AG20443 (cell line): ENCODE measurements at places on chromosomes 12 and 14.
A peak's percentile ranks its signal among the peaks of the same experiment; 100 is the strongest.

- no peak for DNase-seq
These were observed 78.6 kb downstream of the IFNG-AS1 start for GRCh38 chr12:68067762-68068376.

GRCh38 chr14:21405097-21405496 lies 21.3 kb upstream of the SUPT16H start:
- no peak for DNase-seq

GRCh38 chr12:127272864-127273263 lies 994.1 kb upstream of the TMEM132C start:
- DNase-seq = peak; percentile 26

DNA sequence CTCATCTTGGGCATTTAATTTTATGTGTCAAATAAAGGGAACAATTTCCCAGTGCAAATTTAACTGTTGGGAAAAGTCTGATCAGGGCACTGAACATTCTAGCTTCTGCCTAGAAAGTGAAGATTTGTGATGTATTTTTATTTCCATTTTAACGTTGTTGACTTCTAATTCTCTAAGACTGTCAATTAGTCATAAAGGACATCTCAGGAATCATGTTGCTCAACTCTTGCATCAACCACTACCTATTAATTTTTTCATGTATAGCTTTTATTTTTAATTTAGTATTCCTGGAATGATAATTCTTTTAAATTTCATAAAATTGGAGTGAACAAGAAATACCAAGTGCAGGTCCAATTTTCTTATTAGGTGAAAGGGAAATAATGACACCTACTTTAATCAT lies 87.9 kb upstream of the METAP2 start:
- DNase-seq = no peak

- no peak for DNase-seq
These were observed 3.4 kb upstream of the FBRSL1 start for GRCh38 chr12:132486576-132486975.

GRCh38 chr12:48988030-48988649 lies 10.0 kb downstream of the WNT1 start:
- peak; percentile 79 for DNase-seq

GRCh38 chr14:70289138-70289537 lies 70.3 kb downstream of the COX16 start:
- DNase-seq = no peak

GRCh38 chr14:98252820-98253219 lies 1019.2 kb downstream of the BCL11B start:
- DNase-seq = no peak

- no peak for DNase-seq
These were observed 6.8 kb downstream of the KIF26A start for GRCh38 chr14:104144911-104145825.

- DNase-seq = no peak
These were observed 139.3 kb downstream of the ADGRD1 start for GRCh38 chr12:131092901-131093603.

GRCh38 chr14:73644531-73645247 lies at the start of gene DNAL1:
TSS of gene DNAL1 (plus strand) at chr14:73644986. CDS start at chr14:73645040, 54 bp downstream.
- peak; percentile 99 for DNase-seq

GRCh38 chr14:43411841-43412240 lies 1095.2 kb downstream of the FSCB start:
- no peak for DNase-seq

DNA sequence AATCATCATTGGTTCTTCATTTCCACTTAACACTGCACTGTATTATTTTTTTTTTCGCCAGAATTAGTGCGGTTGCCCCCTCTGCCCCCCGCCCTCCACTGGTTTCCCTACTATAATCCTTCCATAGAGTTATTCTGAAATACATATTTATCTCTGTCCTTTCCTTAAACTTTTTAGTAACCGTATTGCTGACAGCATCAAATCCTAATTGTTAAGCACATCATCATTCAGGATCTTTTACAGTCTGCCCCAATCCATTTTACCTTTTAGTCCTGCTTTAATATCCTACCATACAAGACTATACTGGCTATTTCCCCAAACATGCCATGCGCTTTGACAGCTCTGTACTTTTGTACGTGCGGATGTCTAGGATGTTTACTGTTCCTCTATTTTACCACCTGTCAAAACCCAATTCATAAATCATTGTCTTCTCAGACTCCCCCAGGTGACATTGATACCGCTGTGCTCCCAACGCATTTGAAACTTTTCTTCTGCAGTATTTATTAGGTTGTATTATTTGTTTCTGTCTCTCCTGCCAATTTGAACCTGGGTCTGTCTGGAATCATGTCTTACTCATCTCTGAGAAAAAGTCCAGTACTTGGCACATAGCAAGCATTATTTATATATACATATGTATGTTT lies 1.0 kb downstream of the FGFR1OP2 start:
- no peak for DNase-seq

GRCh38 chr14:94638961-94639817 lies 27.0 kb downstream of the SERPINA3 start:
- DNase-seq = no peak

- no peak for DNase-seq
These were observed 54.2 kb upstream of the AMIGO2 start for GRCh38 chr12:47134005-47134404.

- peak; percentile 74 for DNase-seq
These were observed 50.1 kb downstream of the KLRG1 start for GRCh38 chr12:9039397-9039977.

- DNase-seq = no peak
These were observed 449.2 kb downstream of the DPF3 start for GRCh38 chr14:72444701-72445100.

GRCh38 chr12:30533558-30534265 lies 162.0 kb downstream of the IPO8 start:
- peak; percentile 11 for DNase-seq

DNA sequence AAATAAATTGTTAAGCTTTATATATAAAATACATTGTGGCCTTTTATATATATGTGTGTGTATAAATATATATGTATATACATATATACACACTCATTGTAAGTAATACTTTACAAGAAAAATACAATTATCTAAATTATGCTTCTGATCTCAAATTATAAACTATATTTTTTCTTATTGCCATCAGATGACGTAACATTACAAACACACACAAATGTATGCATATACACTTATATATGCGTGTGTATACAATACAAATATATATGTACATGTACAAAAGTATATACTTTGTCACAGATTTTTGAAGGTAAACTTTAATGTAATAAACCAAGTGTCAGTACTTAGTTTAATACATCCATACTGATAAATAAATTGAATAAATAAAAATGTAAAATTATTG lies 278.9 kb upstream of the LMO3 start:
- no peak for DNase-seq

DNA sequence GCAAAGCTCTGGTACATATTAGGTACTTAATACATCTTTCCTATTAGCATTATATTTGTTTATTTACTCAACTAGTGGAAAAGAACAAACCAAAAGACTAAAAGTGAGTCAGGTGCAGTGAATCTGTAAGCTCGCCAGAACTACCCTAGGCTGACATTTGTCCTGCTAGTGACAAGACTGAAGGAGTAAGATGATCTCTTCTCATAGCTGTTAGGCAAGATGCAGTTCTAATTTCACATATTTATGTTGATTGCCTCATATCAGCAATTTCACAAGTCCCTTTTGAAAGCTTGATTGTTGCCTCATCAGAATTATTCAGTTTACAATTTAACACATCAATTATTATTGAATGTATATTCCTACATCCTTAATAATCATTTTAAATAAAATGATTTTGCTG lies 293.0 kb upstream of the NAV3 start:
- no peak for DNase-seq

DNA sequence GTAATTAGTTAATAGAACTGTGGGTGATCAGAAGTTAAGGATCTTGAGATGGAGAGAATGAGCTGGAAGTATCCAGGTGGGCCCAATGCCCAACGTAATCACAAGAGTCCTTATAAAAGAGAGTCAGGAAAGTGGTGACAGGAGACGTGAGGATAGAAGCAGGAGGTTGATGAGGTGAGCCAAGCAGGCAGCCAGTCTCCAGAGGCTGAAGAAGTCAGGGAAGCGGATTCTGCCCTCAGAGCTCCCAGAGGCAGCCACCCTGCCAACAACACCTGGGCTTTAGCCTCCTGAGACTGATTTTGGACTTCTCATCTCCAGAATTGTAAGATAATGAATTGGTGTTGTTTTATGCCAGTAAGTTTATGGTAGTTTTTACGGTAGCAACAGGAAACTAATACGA lies 10.1 kb upstream of the SAV1 start:
- DNase-seq = no peak

DNA sequence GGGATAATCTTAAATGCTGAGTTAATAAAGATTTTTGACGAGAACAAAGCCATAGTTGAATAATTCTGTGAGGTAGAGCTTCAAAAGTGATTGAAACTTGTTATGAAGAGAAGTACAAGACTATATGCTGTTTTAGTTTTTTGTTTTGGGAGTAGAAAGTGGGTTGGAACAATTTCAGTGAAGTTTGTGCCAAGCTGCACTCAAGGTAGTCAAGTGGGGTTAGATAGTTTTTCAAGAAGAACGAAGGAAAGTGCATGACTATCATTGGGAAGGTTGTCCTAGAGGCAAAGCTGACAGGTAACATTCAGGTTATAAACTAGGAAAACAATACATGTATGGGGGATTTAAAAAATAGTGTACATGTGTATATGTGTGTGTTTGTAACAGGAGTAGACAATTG lies 16.2 kb downstream of the FUT8 start:
- DNase-seq = no peak

GRCh38 chr14:54692284-54692772 lies 125.4 kb downstream of the SAMD4A start:
- DNase-seq = no peak

DNA sequence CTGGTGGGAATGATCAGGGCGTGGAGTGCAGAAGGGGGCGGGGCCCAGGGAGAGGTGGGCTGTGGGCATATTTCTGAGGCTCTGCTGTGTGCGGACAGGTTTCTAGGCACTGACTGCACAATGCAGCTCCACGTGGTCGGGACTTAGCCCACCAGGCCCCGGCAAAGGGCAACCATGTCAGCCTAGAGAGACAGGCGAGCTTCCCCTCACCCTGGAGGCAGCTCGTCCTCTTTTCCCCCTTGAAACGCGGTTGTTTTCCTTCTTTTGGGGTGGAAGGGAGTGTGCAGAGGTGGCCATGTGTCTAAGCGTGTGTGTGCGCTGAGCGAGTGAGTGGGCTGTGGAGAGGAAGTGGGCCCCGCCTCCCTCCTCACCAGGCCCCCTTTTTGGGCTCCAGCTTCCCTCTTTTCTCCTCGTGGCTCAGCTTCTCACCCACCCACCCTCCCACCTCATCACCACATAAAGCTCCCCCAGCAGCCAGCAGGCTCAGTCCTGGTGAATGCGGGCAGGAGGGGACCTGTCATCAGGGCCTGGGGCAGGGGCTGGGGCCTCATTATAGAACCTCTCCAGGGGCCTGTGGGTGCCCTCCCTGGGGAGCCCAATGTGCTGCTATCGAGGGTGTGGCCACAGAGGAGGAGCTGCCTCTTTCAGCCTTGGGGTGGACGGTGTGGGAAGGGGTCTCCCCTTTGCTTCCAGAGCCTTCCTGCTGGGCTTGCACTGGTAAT lies 22.0 kb downstream of the LRTM2 start:
- no peak for DNase-seq

DNA sequence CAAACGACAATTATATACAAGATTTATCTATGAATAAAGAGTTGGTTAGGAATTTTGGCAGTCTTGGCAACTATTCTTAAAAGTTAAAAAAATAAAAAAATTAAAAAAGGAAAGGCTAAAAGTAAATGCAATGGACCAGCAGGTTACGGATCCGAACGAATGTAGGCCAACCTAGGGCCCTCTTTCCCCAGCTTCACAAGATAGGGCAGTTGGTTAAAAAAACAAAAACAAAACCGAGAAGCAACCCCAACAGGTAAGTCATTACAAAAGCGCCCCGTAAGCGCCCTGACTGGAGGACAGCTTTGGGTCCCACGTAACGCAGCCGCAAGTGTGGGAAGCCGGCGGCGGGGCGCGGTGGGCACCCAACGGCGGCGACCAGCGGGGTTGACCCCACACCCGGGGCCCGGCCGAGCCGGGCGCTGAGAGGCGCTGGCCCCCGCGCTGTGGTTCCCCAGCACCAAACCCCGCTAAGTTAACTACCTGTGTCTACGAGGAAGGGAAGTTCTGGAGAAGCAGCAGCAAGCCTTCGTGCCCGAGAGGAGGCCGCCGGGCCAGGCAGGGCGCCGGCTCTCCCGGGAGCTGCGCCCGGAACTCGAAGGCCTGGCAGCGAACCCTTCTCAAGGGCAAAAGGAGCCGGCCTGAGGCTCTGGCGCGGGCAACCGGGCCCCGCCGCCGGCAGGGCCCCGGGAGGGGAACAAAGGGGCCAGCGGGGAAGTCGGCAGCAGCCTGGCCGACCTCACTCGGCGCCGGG lies 882 bp downstream of the HECTD1 start:
- peak; percentile 39 for DNase-seq

DNA sequence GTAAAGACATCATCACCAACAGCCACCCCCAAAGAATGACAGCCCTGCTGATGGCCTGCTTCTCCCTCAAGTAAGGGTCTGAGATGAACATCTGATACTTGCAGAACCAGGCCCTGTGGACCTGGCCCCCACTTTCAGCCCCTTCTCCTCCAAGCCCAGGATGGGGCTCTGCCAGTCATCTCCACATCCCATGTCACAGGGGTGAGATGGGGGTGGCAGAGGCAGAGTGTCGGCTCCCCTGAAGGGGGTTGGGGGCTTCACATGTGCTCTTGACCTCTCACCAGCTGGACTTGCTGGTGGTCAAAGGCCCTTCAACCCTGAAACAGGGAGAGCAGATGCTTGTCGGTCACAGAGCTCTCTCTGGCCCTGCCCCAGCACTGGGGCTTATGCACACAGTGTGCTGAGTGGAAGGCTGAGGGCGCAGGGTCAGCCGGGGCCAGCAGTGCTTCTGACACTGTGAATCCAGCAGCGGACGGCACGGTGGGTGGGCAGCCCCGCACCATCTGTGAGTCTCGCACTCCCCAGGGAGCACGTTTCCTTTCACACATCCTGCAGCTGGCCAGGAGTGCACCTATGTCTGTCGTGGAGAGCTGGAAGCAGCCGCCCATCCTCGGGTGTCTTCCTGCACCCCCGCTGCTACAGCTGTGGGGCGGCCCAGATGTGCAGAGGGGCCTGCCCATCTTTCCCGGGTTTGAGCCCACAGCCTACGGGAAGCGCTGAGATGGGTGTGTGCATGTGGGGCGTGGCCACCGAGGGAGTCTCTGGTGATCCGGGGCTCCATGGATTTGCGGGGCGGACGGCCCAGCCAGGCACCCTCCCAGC lies 94.3 kb downstream of the ADGRD1 start:
- no peak for DNase-seq
